ENCODE measurements at places on chromosomes 3 and 15.
A peak's percentile ranks its signal among the peaks of the same experiment; 100 is the strongest.

- DNase-seq = no peak
Measured at GRCh38 chr3:87320756-87321626, 44.6 kb upstream of the POU1F1 start.

DNA sequence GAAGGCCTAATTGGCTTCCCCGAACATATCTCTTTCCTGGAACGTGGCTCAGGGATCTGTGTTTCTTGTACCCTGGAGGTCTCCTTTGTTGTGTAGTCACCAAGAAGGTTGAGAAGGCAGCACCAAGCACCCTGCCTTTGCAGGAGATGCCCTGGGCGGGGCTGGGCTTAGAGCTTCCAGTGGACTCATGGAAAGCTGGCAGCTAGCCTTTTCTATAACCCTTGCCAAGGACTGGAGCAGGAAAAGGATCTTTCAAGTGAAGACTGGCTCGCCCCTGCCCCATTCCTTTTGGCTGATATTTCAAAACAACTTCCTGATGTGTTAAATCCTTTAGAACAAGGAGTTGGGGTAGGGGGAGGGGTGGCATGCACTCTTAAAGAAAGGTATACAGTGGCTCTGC lies 58.9 kb upstream of the EPHA6 start:
- no peak for DNase-seq

DNA sequence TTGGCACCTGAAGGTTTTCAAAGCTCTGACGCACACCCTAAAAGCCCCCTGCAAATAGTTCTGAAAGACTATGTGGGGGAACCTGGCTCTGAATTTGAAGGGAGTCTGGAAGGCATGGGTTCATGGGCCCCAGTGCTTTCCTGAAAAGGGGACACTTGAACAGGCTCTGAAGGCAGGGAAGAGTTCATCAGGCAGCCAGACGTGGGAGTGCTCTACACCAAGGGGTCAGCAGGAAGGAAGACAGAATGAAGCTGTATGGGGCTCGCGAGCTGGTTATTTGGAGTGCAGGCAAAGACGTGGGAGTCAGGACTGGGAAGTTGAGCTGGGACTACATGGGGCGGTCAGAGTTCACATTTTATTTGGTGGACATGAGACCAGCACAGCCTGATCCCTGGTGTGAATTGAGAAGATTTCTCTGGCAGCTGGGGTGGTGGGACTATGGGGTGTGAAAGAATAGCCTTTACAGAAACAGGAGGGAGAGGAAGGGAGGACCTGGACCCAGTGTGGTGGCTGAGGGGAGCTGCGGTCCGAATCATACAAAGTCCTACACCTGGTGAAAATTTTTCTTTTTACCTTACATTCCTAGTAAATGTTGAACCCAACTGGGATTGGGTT lies 12.6 kb downstream of the ABHD6 start:
- DNase-seq = no peak

GRCh38 chr3:64399205-64399800 lies 174.0 kb upstream of the PRICKLE2 start:
- DNase-seq = peak; percentile 2

DNA sequence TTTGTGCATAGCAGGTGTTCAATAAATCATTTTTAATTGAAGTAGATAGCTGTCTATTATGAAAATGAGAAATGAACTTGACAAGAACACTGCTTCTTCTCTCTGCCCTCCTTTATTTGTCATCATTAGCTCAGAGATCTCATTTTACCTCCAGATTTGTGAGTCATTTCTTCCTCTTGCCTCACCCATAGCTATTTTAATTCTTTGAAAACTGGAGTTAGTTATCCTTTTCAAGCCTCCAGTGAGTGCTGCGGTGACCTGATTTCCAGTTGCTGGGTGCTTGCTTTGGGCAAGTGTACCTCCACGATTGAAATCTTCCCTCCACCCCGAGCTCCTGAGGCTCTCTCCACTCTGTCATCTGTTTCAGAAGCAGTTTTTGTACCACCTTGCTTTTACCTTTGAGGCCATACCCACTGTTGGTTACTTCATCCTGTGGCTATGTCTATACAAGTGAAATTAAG lies 114.6 kb downstream of the NFKBIZ start:
- DNase-seq = peak; percentile 25

DNA sequence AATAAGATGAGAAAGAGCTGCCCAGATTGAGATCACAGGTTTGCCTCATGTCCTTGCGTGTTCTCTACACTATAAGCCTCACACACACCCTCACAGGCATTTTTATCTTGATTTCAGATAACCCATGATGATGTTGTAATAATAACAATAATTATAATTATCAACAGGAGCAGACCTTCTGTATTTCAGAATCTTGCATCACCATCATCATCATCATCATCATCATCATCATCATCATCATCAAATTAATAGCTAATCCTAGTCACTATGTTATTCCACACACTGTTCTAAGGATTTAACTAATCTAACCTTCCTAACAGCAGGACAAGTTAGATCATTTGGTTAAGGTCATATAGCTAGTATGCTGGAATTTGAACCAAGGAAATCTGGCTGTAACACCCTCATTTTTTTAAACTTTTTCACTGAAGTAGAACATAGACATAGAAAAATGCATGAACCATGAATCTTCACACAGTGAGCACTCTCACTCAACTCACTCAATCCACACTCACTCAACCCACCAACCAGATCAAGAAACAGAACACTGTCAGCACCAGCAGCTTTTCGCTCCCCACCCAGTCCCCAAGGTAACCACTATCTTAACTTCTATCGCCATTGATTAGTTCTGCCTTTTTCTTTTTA lies 1.8 kb upstream of the SH2D7 start:
- DNase-seq = no peak

GRCh38 chr3:122255757-122256439 lies 69.2 kb upstream of the CSTA start:
- DNase-seq = no peak

DNA sequence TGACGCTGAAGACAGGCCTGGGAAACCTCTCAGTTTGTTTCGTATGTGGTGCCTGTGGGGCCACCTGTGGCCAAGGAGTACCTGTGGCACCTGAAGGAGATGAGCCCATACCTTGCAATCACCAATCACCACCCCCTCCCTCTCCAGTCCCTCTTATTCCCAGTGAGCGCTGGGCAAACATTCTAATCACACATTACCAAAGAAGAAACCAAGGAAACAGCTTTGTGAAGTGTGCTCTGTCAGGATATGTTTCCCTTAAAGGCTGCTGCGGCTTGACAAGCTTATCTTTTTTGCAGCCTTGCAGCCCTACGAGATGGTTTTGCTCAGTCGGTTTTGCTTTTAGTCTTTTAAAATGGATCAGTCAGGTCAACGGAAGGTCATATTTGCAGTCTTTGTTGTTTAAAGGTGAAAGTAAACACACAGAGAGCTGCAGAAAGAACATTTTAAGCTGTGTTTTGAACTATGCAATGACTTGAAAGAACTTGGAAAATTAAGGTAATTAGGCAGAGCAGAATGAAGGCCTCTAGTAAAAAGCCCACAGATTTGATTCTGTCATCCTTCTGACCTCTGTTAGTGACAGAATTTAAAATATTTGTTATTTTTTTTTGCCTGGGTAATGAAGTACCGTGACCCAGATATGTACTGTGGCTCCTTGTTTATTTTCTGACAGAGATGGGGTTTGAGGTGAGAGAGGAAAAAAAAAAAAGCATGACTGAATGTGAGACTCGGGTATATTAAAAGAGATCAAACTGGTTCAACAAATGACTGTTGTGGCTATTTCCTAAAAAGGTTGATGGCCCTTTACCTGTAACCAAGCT lies 461.4 kb downstream of the NSUN3 start:
- no peak for DNase-seq

GRCh38 chr3:46936733-46937250 lies 39.8 kb downstream of the CCDC12 start:
- DNase-seq = no peak

- DNase-seq = no peak
Measured at GRCh38 chr15:67865766-67866165, 25.9 kb upstream of the RNU6-1 start.

DNA sequence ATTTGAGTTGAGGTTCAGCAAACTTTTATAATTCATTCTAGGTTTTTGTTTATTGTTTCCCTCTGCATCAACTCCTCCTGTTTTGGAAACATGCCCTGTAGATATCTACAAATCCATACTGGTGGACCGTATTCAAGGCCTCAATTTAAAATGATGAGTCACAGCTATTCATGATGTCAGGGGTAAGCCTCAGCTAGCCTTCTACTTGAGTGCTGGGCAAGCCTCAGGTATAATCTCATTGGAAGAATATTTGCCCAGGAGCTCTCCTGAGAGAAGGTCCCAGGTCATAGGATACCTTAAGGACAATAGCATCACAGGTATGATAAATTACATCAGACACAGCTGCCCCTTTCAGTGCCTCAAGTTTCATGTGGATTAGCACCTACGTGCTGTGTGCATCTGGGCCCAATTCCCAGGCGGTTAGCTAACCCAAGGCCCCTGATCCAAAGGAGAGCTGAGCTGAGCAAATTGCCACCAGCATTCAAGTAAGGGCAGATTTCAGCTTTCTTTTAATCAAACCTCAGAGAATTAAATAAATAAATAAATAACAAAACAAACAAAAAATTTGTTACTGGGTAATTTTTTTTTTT lies 87.5 kb downstream of the KCNMB2 start:
- no peak for DNase-seq

DNA sequence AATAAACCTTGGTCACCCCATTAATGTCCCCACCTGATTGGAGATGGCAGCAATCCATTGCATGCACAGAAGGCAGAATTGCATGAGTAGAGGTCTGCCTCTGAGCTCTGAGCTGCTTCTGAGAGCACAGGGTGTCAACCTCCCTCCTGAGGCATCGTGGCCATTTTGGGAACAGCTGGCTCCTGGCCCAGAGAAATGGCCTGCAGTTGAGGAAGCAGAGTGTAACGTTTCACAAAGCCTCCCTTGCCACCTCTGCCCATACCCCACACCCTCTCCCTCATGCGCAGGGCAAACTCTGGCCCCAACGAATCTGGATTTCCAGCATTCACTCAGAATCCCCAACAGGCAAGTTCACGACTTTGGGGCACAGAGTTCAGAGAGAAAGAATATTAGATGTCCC lies 198.9 kb downstream of the ADAMTS9 start:
- no peak for DNase-seq

DNA sequence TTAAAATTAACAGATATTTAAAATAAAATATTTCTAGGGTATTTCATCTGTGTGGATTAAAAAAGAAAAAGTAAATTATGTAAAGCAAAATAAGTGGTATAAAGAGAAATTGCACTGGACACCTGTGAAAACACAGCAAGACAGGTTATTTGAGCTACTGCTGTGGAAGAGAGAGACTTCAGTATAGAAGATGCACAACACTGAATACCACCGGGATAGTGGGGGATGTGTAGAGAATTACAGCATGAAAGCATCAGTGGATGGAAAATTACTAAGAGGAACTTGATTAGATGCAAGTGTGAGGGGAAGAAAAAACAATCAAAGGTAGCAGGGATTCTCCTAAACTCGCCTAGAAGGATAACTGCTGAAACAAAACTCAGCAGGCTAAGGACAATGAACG lies 1242.5 kb upstream of the GBE1 start:
- no peak for DNase-seq

- DNase-seq = no peak
Measured at GRCh38 chr3:172213904-172214303, 174.5 kb downstream of the FNDC3B start.

DNA sequence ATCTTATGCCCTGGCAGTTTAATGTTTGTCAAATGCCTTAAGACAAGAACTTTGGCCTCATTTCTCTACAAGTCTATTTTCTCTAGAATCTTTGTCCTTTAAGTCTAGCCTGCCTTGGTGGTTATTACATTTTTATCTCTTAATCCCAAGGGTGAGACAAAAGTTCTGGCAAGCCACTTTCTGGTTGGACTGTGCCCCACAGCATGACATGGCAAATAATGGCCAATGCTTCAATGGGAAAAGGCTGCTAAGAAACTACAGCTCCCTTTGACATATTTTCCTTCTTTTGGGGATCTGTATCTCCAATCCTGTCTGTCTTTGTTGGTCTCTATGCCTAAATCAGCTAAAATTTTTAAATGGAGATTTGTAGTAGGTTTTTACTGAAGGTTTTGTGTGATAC lies 181.6 kb upstream of the MBNL1 start:
- DNase-seq = no peak

- DNase-seq = peak; percentile 70
Measured at GRCh38 chr15:59918994-59919951, 84.8 kb upstream of the FOXB1 start.

DNA sequence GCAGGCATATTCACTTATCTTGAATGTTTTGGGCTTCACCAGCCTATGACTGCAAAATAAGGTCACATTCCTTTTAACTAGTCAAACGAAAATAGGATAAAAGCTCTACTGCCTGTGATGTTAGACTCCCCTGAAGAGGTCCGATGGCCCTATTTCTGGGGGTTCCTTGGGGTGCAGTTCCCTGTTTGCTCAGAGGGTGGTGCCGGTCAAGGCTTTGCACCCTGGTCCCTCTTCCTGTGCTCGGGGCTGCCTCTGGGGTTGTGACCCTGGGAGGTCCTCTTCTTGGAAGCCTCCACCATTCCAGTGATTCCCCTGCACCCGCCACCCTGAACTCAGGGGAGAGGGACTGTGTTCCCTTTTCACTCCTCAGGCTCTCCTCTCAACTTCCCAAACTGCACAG lies 86.7 kb upstream of the ANKRD34C start:
- no peak for DNase-seq

- DNase-seq = no peak
Measured at GRCh38 chr3:167864552-167864874, 129.0 kb downstream of the SERPINI1 start.

DNA sequence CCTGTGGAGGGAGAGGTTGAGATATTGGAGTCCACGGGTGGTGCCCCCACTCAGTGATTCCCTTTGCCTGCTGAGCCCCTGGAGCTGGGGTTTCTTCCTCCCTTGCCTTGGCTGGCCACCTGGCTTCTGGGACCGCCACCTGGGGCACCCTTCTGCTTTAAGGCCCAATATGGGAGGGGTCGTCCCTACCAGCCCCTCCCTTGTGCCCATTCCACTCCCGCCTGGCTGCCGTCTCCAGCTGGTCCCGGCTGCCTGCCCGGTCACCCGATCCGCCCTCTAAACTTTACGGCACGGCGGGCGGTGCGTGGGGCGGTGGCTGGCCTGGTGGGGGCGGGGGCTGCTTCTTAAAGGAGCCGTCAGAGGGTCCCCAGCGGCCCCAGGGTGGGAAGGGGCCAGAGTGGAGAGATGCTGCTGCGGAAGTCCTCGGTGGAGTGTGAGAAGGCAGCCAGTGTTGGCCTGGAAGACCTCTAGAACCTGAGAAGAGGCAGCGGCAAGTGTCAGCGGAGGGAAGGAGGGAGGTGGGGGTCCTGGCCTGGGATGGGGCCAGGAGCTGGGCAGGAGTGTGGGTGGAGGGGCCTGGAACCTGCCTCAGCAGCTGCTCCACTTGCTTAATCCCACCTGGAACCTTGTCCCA lies 1.6 kb upstream of the SEMA3B start:
- no peak for DNase-seq

- no peak for DNase-seq
Measured at GRCh38 chr3:126153695-126154360, 26.6 kb downstream of the ALDH1L1 start.
